CD4-positive, alpha-beta T cell treated with Interleukin-17A for 4 hours (primary cell): ENCODE measurements at places on chromosomes 16 and 17.

GRCh38 chr16:88730632-88731607, 24.6 kb downstream of the CTU2 start:
- DNase-seq = no peak

DNA sequence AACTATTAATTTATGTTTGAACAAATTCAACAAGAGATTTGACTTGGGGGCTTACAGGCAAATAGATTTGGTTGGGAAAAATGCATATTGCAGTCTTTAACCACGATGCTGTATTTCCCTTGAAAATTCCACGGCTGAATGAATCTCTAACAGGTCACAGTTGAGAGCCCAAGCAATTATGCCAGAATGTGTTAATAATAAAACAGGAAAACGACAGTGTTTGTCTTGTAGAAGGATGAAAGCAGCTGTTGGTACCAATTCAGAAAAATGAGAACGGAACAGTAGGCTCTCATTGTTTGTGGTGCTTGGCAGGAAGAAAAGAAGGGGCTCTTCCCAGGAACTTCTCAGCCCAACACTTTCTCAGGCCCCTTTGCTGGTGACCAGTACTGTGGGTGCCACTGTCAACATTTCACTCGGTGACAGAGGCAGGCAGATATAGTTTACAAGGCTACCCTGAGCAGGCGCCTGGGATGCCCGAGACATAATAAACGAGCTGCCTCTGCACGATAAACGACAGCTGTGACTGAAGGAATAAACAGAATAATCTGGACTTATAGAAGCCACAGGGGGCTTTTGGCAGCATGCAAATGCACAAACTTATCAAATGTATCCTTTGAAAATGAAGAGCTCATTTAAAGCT, 387.1 kb downstream of the HS3ST4 start:
- DNase-seq = no peak

- DNase-seq = no peak
These were observed 26.1 kb upstream of the HOXB13 start for GRCh38 chr17:48754500-48755261.

GRCh38 chr17:58783380-58783779, 27.7 kb downstream of the PPM1E start:
- DNase-seq = no peak

DNA sequence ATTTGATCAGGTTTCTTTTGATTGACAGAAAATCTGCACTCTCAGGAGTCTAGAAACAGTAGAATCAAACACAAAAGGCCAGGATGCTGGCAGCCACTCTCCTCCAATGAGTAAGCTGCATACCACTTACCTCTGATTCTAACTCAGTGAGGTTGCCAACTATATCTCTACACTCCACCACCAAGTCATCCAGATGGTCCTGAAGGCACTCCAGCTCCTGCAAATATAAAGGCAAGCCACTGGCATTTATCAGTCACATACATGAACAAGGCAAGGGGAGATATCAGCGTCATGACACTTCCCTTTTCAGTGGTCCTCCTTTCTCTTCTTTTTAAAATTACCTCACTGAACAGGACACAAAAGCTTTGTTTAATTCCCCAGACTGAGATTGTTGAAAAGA, 53.1 kb upstream of the CLEC18B start:
- DNase-seq = no peak

DNA sequence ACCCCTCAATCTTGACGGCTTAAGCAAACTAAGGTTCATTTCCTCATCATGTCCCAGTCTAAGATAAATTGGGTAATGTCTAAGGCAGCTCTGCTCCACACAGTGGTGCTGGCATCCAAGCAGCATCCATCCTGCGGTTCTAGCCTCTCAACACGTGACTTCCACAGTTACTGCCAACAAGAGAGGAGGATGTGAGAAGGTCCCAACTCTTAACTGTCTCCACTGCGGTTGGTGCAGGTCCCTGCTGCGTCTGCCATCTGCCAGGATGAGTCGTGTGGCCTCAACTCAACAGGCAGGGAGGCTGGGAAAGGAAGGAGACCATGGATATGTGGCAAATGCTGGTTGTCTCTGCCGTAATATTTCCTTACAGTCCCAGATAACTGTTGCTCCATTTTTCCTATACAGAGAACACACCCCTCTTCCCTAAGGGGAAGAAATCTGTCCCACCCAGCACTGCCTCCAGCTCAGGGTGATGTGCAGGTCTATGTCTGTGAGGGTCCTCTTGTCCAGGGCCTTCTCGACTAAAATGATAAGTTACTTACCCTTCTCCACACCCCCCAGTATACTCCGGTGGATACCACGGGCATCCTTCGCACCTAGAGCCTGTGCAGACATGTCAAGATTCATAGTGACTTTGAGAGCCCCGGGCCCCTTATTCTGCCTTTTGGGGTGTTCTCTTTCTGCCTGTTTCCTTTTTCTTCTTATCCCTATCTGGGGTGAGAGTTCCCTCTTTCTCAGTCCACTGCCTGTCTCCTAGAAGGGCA, 64.7 kb downstream of the KCNJ18 start:
- no peak for DNase-seq

DNA sequence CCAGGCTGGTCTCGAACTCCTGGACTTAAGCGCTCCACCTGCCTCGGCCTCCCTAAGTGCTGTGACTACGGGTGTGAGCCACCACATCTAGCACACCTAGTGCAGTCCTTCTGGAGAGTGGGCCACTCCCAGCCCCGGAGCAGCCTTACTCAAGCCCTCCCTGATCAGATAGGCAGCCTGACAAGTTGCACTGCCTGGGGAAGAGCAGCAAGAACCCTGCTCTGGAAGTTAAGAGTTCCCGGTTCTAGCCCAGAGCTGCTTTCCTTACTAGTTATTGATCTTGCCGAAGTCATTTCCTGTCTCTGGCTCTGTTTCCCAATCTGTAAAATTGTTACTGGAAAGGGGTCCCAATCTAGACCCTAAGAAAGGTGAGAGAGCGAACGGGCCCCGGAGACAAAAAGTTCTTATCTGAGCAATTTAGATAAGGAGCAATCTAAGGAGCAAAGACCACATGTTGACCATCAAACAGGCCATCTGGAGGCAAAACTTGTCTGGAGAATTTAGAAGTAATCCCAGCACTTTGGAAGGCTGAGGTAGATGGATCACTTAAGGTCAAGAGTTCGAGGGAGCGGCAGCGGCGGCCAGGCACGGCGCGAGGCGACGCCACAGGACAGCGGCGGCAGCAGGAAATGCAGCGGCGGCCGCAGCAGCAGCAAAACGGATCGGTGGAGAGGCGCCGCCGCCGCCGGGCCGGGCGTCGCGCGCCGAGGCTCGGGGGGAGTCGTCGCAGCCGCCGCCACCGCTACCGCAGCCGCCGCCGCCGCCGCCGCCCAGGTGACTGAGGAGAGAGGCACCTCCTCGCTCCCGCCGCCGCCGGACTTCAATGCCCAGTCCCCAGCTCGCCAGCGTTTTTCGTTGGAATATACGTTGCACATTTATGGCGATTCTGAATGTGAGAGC, 4.3 kb upstream of the NAGLU start:
- DNase-seq = peak; percentile 73

GRCh38 chr16:36336-36984, 16.9 kb downstream of the POLR3K start:
- no peak for DNase-seq

GRCh38 chr17:77444984-77445759, 304.4 kb downstream of the SEC14L1 start:
- DNase-seq = peak; percentile 91

- DNase-seq = no peak
These were observed 90.0 kb downstream of the SDR42E1 start for GRCh38 chr16:81921085-81921814.

DNA sequence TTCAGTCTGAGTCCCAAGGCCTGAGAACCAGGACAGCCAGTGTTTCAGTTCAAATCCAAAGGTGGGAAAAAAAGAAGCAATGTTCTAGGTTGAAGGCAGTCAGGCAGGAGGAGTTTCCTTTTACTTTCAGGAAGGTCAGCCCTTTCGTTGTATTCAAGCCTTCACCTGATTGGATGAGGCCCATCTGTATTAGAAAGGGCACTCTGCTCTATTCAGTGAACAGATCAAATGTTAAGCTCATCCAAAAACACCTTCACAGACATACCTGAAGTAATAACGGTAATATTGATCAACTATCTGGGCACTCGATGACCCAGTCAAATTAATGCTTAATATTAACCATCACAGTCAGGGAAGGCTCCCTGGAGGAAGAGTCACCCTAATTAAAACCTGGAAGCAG, 60.9 kb downstream of the IRX5 start:
- no peak for DNase-seq

DNA sequence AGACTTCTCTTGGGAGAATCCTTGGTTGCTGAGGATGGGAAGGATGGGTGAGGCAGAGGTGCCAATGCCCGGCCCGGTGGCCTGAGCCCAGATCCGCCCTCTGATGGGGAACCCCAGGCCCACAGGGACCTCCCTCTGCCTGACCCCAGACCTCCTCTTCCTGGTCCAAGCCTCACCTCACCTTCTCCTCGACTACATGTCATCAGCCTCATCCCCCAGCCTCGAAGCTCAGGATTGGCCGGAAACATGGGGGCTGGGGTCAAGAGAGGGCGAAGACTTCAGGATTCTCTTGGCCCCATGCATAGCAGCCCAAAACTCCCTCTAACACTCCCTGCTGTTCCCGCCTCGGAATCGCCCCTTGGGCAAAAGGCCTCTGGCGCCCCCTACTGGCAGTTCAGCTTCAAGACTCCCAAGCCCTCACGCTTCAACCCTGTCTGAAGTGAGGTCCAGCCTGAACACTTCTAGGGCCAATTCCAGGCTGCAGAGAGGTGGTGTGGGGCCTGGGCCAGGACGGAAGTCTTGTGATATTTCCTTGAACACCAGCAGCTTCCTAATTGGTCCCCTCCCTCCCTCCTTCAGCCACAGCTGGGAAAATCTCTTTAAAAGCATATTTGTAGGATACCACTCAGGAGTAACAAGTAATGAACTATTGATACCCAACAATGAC, 47.2 kb downstream of the ARHGAP27 start:
- peak; percentile 96 for DNase-seq

GRCh38 chr17:39628655-39629493, 2.1 kb downstream of the PPP1R1B start:
- DNase-seq = no peak

- DNase-seq = no peak
These were observed 47.9 kb downstream of the WDR59 start for GRCh38 chr16:74936902-74937560.

GRCh38 chr16:53753431-53753830, 49.5 kb downstream of the FTO start:
- no peak for DNase-seq

DNA sequence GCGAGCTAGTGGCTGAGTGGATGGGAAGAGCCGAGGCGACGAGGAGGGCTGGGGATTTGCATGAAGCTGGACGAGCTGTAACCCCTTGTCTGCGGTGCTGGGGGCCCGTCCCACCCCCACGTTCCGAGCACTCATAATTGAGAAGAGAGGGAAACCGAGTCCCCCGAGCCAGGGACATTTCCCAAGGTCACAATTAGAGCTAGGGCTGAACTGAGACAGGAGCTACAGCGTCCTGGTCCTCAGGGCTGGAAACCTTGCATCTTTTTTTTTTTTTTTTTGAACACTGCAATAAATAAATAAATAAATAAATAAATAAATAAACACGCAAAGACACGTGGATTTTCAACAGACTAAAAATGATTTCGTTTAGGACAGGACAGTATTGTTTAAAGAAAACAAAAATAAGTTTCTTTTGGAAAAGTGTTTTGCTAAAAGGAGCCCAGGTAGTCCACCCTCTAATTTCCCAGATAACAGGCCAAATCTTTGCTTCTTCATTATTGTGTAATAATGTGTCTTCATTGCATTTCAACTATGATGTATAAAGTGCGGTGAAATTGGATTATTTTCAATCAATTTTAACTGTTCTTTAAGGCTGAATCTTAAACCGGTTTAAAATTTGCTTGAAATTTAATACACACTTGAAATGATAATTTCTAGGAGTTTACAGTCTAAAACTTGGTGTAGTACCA, 992 bp downstream of the GDPD1 start:
- DNase-seq = no peak

GRCh38 chr17:56599088-56599487, 5.6 kb downstream of the NOG start:
- DNase-seq = peak; percentile 70

DNA sequence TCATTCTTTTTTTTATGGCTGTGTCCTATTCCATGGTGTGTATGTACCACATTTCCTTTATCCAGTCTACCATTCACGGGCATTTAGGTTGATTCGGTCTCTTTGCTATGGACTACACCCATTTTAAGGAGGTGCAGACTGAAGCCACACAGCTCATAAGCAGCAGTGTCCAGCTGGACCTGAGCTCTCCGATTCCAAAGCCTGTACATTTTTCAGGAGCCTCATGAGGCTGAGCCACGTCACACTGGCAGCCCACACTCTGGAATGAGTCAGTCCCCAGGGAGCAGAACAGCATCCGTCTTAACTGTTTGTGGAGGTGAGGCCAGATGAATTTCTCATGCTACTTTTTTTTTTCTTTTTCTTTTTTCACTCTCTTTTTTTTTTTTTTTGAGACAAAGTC, 116.1 kb downstream of the C16orf95 start:
- no peak for DNase-seq

GRCh38 chr17:39702901-39703893, 3.3 kb downstream of the ERBB2 start:
- no peak for DNase-seq

GRCh38 chr17:47950448-47950847, 7.2 kb downstream of the PRR15L start:
- no peak for DNase-seq

GRCh38 chr17:63519116-63519881, 3.9 kb upstream of the KCNH6 start:
- no peak for DNase-seq

DNA sequence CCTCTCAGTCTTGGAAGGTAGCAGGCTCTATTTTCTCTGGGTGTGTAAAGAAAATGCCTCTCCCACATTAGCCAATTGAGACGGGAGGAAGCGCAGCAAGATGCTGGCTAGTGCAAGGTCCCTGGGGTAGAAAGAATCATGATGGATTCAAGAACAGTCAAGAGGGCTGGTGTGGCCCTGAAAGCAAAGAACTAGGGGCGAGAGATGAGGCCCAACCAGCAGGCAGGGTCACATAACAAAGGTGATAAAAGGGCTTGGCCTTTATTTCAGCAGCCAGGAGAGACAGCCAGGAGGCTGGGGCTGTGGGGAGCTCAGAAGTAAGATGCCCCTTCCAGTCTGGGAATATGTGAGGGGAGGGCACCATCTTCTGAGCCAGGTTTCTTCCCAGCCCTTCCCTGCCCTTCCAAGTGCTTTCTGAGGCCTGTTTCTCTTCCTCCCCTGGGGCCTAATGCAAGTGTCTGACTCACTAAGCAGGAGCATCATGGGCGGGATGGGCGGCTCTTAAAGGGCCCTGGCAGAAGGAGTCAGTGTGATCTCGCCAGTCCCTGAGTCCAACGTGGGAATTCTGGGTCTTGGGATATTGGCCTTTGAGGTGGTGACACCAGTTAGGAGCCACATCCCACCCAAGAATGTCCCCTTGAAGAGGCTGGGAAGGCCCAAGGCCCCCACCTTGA, 3.9 kb upstream of the NLRC5 start:
- DNase-seq = peak; percentile 60

- no peak for DNase-seq
These were observed 38.9 kb upstream of the SMPD3 start for GRCh38 chr16:68487203-68487514.

GRCh38 chr17:19719355-19720209, 3.2 kb upstream of the SLC47A2 start:
- no peak for DNase-seq
